ENCODE measurements at places on chromosomes 11 and 22. TPM values are rescaled to one million over a fixed set of nuclear protein-coding genes. Genes with fewer than 3 reads are reported as not detected.

MMP3 gene
- total RNA-seq = not detected

BEST1 gene
- total RNA-seq = 17.0 TPM

DPP3 gene
- total RNA-seq = 22.4 TPM

TECTA gene
- total RNA-seq = 0.48 TPM

SMIM35 gene
- total RNA-seq = not detected

NPAS4 gene
- total RNA-seq = not detected

B4GALNT4 gene
- total RNA-seq = 3.6 TPM

ZP1 gene
- 2.2 TPM for total RNA-seq

HEPACAM gene
- total RNA-seq = 13.6 TPM

OR5A1 gene
- total RNA-seq = not detected

MAPK8IP2 gene
- total RNA-seq = 1.9 TPM

POTEH gene
- total RNA-seq = not detected

FGF3 gene
- not detected for total RNA-seq

OR4D11 gene
- not detected for total RNA-seq

TRPM5 gene
- not detected for total RNA-seq
